Lower lobe of right lung (tissue), 2 donors: ENCODE measurements at places on chromosomes 12 and 14. TPM values are rescaled to one million over a fixed set of nuclear protein-coding genes. Genes with fewer than 3 reads are reported as not detected.
A peak's percentile ranks its signal among the peaks of the same experiment; 100 is the strongest.

The PLA2G1B gene
- total RNA-seq, result 42.2 TPM

The RNASE3 gene
- not detected for total RNA-seq

The LMNTD1 gene
- total RNA-seq, result 2.6 TPM

DNA sequence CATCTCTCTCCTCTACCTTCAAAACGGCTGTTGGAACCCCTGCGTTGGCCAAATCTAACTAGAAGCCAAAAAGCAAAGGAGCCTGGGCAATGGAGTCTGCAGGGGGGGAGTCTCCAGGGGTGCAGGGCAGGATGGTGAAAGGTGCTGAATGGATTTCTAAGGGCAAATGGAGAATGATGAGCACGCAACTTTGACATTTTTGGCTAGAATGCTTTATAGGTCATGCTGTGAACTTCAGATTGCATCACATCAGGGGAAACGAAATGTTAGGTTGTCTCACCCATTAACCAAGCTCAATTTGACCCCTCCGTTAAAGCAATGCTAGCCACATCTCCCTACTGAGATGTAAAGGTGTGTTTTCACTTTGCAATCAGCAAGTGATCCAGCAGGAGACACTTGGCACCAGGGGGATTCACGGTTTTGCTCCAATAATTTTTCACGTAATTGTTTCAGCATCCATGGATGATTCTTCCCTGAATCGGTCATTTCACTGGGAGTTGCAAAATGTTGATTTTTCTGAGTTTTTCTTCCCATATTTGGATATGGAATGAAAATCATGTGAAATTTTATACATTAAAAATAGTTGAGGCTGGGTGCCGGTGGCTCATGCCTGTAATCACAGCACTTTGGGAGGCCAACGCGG is 78.0 kb upstream of the MDM1 start:
- no peak overlapping the region for H3K4me3 ChIP-seq
- DNase-seq, result no peak
- no peaks in the 10 kb centered on the region for H3K36me3 ChIP-seq
- H3K27ac ChIP-seq, result no peak overlapping the region
- peaks cover 21% of the 10 kb centered on the region for H3K4me1 ChIP-seq
- no peaks in the 10 kb centered on the region for H3K27me3 ChIP-seq

DNA sequence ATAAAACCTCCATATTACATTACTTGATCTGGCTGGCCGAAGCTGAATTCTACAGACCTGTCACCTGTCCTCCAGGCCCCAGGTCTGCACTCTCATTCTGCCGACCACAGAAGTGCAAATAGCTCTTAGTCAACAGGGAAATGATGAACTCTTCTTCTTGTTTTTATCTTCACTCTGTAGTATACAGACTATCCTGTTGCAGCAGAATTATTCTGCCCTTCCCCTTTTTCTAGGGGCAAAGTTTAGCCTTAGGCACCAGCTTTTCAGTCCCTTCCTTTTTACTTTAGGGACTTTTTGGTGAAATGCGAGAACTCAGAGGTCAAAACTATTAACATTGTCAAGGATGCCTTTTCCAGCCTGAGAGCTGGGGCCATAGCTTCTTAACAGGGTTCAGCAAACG is 229.6 kb upstream of the EGLN3 start:
- H3K4me1 ChIP-seq, result no peaks in the 10 kb centered on the region
- no peak for DNase-seq
- no peak overlapping the region for H3K27ac ChIP-seq
- H3K36me3 ChIP-seq, result no peaks in the 10 kb centered on the region
- H3K27me3 ChIP-seq, result no peaks in the 10 kb centered on the region

DNA sequence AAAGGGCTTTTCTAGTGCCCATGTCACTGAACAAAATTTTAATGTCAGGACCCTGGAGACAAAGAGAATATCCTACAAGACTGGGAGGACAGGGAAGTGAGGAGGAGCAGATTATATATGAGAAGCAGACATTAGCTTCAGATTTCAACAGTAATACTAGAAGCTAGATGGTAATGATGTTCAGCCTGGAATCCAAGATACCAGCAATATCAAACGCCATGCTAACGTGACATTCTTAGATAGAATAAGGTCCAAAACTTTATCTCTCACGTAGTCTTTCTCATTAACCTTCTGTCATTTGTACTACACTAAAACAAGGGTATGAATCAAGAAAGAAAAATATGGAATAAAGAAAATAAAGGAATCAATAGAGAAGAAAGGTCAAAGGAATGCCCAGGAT is 18.7 kb downstream of the SOS2 start:
- no peak for DNase-seq
- no peak overlapping the region for H3K4me3 ChIP-seq
- H3K27me3 ChIP-seq, result no peaks in the 10 kb centered on the region
- H3K36me3 ChIP-seq, result no peaks in the 10 kb centered on the region
- no peak overlapping the region for H3K27ac ChIP-seq

The PCK2 gene
- total RNA-seq, result 42.8 TPM

DNA sequence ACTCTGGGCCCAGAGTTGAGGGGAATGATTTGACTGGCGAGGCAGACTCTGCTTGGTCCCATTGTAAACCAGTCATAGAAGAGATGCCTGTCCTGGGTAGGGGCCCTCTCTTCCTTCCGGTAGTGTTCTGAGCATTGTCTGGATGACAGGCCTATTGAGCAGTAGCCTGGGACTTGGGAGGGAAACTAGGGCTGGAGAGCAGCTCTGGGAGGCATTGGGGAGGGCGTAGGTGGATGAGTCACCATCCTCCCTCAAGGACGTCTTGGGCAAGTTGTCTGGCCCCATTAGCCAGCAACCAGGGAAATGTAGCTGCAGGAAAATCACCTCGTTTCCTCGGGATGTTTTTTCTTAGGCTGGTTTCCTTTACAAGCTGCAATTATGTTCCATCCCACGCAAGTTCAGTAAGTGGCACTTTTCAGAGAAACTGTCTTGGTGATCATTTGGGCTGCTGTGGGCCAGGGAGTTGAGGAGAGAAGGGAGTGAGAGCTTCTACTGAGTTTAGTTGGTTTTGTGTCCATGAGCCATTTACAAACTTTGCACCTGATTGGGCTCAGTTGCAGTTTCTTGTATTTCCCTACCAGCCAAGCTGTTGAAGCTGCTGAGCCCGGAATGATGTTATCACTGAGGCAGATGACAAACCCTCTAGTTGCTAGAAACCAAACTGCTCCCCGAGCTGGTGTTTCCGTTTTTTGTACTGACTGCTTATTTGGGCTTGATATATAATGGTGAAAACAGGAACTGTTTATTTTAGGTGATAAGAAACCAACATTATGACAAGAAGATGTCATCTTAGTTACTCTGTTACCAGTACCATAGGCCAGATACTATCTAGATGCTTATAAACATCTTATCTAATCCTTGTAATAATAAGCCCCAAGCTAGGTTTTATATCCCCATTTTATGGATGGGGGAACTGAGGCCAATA is 147.6 kb downstream of the CHST11 start:
- H3K4me1 ChIP-seq, result peaks cover 72% of the 10 kb centered on the region
- no peaks in the 10 kb centered on the region for H3K27me3 ChIP-seq
- peak; percentile 83 for DNase-seq
- H3K36me3 ChIP-seq, result no peaks in the 10 kb centered on the region
- peak overlapping the region; percentile 74 for H3K27ac ChIP-seq
- H3K4me3 ChIP-seq, result peak overlapping the region; percentile 1

The GPR135 gene
- total RNA-seq, result 3.4 TPM

GRCh38 chr14:91897106-91897701 is 29.9 kb upstream of the TC2N start:
- peak overlapping the region; percentile 34 for H3K27ac ChIP-seq
- DNase-seq, result peak; percentile 80
- H3K4me3 ChIP-seq, result no peak overlapping the region
- H3K27me3 ChIP-seq, result no peaks in the 10 kb centered on the region

DNA sequence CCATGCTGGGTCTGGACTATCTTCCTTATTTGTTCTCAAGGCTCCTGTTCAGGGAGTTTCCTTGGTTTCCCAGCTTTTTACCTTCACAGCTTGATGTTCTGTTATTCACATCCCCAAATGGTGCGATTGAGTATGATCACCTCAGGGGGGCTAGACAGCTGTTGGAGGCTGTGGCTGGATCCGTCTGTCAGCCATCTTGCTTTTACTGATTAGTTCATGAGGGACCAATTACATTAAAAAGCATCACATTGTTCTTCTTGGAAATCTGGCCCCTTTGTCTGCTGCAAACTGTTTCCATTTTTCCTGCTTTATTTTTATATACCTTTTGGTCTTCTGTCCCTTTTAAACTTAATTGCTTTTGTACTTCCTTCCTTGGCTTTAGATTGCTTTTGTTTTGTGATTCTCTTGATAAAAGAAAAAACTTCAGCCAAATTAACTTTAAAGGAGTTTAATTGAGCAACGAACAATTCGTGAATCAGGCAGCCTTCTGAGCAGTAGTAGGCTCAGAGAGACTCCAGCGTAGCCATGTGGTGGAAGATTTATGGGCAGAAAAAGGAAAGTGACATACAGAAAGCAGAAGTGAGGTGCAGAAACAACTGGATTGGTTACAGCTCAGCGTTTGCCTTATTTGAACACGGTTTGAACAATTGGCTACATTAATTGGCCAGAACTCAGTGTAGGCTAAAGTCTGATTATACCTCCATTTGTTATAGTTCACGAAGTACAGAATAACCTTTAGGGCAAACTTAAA is 208.7 kb downstream of the AEBP2 start:
- no peak overlapping the region for H3K4me3 ChIP-seq
- DNase-seq, result no peak
- no peaks in the 10 kb centered on the region for H3K36me3 ChIP-seq
- H3K27ac ChIP-seq, result no peak overlapping the region
- H3K27me3 ChIP-seq, result no peaks in the 10 kb centered on the region

- H3K4me3 ChIP-seq, result no peak overlapping the region
- H3K4me1 ChIP-seq, result no peaks in the 10 kb centered on the region
- no peaks in the 10 kb centered on the region for H3K36me3 ChIP-seq
Observed at GRCh38 chr14:98458702-98459101, 813.3 kb downstream of the BCL11B start.
